ENCODE measurements at places on chromosomes 16 and 17.
A peak's percentile ranks its signal among the peaks of the same experiment; 100 is the strongest.

- no peak for DNase-seq
Observed at GRCh38 chr16:85064186-85064585, 36.6 kb downstream of the KIAA0513 start.

DNA sequence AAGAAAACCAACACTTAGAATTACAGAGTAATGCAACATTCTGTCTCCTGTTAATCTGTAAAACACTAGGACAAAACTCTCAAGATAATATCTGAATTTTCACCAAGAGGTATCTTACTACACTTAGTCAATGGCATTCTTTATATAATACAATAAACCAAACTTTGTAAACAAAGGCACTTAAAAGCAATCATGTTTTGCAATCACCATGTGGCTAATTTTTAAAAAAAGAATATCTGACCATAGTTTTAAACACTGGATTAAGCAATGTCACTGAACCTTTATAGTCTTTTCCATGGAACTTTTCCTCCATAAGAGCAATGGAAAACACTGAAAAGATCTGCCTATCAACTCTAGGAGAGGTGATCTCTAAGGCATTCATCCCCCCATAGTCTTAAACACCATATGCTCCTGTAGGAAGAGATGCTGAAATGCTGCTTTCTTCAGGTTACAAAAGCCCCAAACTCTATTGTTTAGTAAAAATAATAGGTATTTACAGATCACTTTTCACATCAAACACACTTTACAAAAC, 144.2 kb upstream of the CORO6 start:
- no peak for DNase-seq

- DNase-seq, result no peak
Observed at GRCh38 chr17:80989586-80989913, 2.1 kb upstream of the CHMP6 start.

DNA sequence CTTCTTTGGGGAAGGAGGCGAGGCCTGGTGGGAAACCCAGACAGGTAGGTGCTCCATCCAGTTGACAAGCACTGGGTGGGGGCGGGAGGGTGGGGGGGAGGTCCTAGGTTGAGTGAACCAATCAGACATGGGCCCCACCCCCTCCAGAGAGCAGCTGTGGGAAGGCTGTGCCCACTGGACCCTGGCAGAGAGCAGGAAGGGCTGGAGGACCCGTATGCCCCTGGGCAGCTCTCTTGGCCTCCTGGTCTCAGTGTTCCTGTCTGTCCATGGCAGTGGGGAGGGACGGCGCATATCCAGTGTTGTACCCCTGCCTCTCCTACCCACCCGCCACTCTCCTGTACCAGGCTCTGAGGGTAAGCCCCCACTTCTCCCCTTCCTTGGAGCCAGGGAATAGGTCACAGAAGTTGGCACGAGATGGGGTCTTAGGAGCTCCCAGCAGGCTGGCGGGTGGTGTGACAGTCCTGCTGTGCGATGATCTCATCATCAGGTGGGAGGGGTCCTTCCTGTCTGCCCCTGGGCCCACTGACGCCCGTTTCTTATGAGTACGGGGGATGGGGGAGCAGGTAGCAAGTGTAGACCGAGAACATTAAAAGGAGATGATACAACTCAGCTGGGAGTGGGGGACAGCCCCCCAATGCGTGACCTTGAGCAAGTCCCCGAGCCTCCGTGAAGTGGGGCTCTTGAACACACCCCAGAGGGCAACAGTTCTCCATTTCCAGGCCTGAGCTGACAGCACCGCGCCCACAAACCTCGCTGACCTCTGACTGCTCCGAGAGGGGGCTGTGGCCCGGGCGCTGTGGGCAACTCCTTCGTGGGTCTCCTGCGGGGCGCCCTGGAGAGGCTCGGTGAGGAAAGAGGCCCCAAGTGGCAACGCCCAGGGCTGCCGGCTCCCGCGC, 1.2 kb upstream of the ZFPM1 start:
- DNase-seq, result peak; percentile 16

GRCh38 chr16:15897834-15898254, 9.4 kb upstream of the CEP20 start:
- DNase-seq, result no peak

DNA sequence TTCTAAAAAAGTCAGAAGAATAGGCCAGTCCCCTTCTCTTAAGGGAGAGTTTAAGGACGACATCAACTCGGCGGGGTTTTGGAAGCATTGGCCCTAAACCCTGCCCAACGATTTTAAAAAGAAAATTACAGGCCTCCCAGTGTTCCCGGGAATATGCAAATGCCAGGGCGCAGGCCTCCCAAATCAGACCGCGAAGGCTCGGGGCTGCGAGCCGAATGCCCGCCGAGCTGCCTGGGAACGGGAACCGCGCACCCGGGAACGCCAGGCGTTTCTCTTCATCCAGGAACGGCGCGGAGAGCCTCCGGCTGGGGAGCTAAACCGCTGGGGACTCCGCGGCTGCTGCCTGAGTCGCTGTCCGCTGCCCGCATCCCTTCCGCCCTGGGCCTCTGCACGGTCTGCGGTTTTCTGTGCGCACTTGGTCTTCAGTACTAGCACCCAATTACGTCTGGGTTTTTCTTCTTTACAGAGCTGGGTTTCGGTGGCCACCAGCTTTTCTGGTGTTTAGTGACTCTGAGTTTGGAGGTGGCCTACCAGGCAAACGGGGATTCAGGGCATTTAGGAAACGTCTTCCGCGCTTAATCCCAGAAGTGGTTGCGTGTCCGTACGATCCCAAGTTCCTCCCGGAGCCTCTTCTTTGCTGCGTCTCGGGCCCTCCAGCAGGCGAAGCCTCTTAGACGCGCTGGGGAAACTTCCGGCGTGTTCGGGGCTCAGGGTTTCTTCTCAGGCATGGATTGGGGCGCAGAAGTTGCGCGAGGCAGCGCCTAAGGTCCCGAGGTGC, 5.7 kb downstream of the IRX5 start:
- DNase-seq, result no peak

DNA sequence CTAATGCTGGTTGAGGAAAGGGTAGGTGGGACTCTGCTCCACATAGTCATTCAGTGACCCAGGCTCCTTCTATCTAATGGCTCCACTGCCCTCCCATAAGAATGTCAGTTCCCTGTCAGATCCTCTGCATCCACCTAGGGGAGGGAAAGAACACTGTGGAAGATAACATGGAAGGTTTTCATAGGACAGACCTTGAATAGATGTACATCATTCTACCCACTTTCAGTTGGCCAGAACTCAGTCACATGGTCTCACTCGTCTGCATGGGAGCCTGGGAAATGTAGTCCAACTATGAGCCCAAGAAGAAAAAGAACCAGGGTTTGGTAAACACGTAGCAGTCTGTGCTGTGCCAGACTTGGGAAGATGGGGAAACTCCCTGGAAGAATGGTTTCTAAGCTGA, 27.1 kb upstream of the SCNN1B start:
- DNase-seq, result no peak

GRCh38 chr16:27270349-27270748, 1.8 kb upstream of the NSMCE1 start:
- DNase-seq, result no peak

DNA sequence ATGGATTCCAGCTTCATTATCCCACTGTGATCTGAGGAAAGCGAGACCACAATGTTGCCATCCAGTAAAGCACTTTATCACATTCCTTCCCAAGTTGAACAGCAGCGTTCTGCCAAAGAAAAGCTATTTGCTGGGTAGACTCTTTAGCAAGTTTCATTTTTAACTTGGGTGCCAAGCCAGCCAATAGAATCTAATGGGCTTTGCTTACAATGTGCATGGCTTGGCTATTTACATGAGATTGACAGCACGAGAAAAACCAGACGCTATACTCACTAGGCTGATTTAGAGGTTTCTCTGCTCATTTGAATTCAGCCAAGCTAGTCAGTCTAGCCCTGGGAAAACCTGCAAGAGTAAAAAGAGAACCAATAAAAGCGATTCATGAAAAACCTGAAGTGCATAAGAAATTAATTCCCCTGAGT, 108.9 kb downstream of the CDH13 start:
- DNase-seq, result no peak

GRCh38 chr16:1351215-1351581, 480 bp downstream of the TSR3 start:
- no peak for DNase-seq

DNA sequence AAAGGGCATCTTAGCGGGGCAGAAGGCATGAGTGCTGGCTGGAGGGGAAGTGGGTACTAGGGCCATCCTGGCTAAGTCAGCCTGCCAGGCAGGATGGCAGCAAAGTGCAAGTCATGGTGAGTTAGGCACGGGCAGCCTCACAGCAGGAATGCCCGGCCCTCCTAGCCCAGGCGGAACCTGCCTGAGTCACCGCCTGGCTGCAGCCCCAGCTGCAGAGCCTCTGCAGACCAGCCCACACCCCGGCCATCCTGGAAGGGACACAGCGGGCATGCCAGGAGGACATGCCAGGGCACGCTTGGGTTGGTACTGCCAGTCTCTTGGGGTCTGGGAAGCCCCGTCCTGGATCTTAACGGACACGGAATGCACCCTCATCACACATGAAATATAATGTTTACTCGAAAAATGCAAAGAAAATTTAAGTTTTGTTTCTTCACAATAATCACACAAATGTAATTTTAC, 5.0 kb upstream of the ALDH3A1 start:
- DNase-seq, result no peak

DNA sequence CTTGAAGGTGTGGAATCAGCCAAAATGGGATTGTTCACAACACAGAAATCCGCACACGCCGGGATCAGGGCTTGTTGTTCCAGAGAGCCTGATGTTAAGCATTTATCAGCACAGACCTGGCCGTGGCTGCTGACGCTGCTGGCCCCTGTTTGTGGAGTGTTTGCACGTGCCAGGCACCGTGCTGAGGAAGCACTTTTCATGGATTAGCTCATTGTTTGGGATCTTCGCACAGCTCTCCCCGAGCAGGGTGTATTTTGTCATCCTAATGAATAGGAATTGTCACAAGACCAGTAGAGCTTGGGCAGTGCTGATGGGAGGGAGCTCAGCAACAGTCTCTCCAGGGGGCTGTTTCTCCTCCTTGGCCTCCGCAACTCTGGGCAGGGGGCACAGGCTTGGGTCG, 160.4 kb upstream of the PLCG2 start:
- no peak for DNase-seq

DNA sequence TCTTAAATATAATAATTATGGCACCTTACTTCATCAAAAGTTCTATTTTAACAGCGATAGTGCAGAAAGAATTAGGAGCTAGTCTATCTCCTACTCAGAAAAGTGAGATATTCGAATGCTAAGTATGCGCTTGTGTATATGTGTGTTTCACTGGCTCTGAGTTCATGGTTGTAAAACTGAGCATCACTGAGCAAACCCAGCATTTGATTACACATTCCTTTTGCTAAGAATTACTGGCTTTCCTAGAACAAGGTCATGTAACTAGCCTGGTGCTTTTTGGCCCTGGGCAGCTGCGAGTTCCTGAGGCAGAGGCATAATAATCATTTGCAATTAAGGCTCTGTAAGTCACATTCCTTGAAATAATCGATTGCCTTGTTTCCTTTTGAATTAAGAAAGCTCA, 157.2 kb downstream of the SNX29 start:
- no peak for DNase-seq

GRCh38 chr16:11080327-11080967, 136.1 kb downstream of the CLEC16A start:
- DNase-seq, result no peak

DNA sequence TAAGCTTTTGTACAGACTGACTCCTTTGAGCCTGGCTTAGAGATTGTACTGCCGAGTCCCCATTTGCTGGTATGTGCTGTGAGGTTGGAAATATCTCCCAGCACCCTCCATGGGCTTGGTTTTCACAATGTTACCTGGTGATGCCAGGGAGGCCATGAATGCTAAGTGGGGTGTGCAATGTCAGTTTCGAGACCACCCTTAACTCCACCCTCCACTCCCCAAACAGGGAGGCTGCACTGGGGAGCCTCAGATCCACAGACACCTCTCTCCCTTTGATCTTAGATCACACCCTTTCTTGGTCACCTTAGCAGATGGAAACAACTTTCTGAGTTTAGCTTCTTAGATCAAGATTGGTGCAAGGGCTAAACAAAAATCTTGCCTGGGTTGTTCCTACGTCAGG, 28.6 kb upstream of the PIK3R6 start:
- no peak for DNase-seq

- no peak for DNase-seq
Observed at GRCh38 chr16:69107316-69107962, 2.0 kb downstream of the HAS3 start.

- no peak for DNase-seq
Observed at GRCh38 chr16:11679941-11680911, 12.0 kb downstream of the SNN start.

DNA sequence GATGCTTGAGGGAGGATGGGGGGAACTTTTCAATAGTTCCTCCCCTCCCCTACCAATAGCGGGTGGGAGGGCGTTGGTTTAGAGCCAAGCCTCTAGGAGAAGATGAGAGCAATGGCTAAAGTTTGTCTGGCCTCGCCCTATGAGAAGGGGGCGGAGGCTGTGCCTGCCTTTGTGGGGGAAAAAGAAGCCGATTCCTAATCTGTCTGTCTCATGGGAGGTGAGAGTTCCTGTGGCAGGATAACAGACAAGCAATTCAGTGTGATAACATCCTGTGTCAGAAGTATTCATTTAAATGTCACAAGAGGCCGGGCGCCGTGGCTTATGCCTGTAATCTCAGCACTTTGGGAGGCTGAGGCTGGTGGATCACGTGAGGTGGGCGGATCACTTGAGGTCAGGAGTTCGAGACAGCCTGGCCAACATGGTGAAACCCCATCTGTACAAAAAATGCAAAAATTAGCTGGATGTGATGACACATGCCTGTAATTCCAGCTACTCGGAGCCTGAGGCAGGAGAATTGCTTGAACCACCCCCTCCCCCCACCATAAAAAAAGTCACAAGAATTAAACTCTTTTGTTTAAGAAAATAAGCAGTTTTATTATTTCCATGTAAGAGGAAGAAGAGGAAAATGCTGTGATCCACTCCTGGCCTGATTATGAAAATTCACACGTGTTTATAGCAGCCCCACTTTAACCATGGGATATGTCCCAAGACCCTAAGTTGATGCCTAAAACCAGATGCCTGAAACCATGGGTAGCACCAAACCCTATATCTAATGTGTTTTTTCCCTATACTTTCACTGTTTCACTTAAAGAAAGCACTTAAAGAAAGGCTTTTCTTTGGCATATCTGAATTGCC, 1.7 kb downstream of the SLFN5 start:
- peak; percentile 70 for DNase-seq

DNA sequence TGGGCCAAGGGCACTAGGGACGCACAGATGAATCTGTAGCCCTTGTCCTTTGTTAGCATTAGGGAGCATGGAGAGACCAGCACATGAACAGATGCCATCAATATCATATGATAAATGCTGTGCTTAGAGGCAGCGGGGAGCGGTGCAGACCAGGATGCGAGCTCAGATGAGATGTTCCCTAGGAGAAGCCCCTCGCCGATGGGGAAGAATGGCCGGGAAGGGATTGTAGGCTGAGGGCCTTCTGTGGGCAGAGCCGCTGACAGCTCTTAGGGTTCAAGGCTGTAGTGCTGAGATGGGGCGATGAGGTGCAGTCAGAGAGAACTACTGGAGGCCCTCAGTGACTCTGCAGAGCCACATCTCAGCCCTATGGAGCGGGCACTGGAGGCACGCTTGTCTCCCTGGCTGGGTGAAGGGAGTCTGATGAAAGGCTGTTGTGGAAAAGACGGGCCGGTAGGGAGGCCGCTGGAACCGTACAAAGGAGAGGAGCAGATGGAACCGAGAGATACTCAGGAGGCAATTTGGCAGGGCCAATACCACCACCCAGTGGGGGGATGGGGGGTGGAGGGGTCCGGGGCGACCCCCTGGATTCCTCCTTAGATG, 66.3 kb upstream of the ENDOV start:
- no peak for DNase-seq

Measured in T-helper 9 cell (primary cell).